ENCODE measurements at places on chromosomes 3 and 15.

DNA sequence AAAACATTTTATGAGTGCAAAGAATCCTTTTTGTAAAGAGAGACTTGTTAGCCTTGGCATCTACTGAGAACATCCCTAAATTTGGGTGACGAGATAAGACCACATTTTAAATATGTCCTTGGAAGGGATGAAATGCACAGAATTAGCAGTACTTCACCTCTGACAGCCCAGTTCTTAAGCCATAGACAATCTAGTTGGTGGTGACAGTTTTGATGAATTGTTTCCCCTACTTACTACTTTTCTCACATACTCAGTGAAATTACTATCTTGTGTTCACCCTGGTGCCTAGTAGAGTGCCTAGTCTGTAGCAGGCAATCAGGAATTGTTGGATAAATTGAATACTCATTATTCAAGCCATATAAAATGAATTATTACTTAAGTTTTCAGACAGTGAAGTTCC, 3.4 kb downstream of the SCAANT1 start:
- no peak for DNase-seq

GRCh38 chr3:195214381-195214780, 56.6 kb downstream of the XXYLT1 start:
- DNase-seq: no peak

DNA sequence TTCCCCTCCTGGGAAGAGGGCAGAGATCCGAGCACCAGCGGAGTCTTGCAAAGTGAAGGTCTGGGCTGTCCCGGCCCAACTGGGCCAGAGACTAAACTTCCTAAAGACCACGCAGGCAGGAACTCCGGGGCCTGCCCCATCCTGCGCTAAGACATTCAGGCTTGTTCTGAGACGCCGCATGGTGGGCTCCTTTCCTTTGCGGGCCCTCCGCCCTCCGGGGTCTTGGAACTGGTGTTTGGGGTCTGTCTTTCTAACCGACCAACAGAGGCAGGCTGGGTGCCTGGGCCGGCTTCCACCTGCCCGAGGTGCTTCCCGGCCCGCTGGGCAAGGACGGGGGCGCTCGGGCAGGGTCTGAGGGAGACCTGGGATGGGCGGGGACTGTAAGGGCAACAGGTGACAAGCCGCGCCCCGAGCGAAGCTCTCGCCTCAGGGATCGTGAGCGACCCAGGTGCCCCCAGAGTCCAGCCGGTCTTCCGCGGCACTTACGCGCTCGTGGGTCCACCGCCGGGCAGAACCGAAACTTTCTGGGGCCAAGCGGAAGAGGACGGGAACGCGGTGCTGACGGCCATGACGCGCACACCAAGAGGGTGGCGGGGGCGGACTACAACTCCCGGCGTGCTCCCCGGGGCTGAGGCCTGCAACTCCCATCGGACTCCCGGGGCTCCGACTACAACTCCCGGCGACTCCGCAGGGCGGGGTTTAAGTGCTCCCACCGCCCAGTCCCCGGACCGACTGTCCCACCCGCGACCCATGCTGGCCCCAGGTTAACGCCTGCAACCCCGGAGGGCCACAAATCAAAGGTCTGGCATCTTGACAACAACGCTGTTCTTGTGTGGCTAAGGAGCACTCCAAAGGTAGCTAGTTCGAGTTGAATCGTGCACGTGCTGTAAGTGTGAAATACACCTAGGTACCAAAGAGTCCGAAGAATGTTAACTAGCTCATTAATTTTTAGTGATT, at the start of gene FYCO1:
FYCO1 (minus strand) TSS at position 589 of the 957 bp plus-strand sequence. CDS start 10,914 bp downstream, outside the sequence.
- DNase-seq: peak; percentile 93

- DNase-seq: no peak
Measured at GRCh38 chr3:125319765-125320164, 55.4 kb downstream of the ZNF148 start.

GRCh38 chr15:83977992-83978391, 257.6 kb upstream of the GOLGA6L4 start:
- DNase-seq: no peak

- no peak for DNase-seq
Measured at GRCh38 chr3:62669161-62669560, 206.1 kb downstream of the CADPS start.

DNA sequence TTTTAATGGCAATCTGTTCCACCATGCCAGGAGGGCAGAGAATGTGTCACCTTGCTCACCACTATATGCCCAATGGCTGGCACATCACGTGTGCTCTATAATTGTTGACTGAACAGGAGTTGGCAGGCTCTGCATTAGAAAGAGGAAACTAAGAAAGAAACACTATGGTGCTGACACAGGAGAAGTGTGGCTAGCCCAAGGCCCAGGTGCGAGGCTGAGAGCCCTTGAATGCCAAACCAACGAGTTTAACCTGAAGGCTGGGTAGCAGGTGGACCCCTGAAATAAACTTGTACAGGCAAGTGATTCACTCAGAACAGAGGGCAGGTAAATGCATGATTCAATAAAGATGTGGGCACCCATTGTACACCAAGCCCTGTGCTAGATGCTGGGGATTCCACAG, 2.4 kb downstream of the CHCHD4 start:
- DNase-seq: no peak
